Ascending aorta (tissue), 2 donors: ENCODE measurements at places on chromosomes 13 and 19.
A peak's percentile ranks its signal among the peaks of the same experiment; 100 is the strongest.

GRCh38 chr19:48686088-48686487 lies 9.7 kb upstream of the FUT2 start:
- no peak for DNase-seq
- no peaks in the 10 kb centered on the region for H3K4me1 ChIP-seq
- H3K36me3 ChIP-seq: no peaks in the 10 kb centered on the region
- no peak overlapping the region for H3K27ac ChIP-seq
- H3K4me3 ChIP-seq: no peak overlapping the region

DNA sequence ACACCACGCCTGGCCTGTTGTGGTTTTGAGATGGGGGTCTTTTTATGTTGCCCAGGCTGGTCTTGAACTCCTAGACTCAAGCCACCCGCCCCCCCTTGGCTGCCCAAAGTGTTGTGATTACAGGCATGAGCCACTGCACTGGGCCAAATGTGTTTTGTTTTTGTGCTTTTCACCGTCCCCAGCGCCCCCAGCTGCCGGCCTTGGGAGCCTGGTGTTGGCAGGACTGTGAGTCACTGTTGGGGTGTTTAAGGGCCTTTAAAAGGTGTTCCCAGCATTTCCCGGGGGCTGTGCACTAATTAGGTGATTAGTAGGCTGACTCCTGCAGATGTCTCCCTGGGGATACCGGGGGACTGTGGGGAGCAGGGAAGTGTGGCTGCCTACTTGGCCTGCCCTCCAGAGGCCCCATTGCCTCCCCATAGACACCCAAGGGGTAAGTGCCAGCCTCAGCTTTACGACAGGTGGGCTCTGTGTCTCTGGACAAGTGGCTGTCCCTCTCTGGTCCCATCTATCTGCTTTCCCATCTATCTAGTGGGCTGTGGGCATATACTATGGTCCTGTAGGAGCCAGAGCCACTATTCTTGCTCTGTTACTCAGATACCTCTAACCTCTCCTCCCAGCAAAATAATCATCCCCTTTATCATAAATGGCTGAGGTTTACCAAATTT lies 11.8 kb upstream of the TLE5 start:
- no peak for DNase-seq
- H3K4me1 ChIP-seq: no peaks in the 10 kb centered on the region
- H3K4me3 ChIP-seq: no peak overlapping the region
- H3K27ac ChIP-seq: no peak overlapping the region
- no peaks in the 10 kb centered on the region for H3K27me3 ChIP-seq
- no peaks in the 10 kb centered on the region for H3K36me3 ChIP-seq

DNA sequence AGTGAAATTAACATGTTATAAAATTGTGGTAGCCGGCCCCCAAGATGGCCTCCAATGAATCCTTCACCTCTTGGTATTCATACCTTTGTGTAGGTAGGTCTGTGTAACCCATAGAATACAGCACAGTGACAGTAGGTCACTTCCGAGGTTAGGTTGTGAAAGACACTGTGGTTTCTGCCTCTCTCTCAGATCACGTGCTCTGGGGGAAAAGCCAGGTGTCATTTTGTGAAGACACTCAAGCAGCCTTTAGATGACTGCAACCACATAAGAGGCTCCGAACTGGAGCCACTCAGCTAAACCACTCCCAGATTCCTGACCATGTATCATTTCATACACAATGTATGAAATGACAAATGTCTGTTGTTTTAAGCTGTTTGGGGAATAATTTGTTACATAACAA lies 9.8 kb upstream of the USPL1 start:
- no peaks in the 10 kb centered on the region for H3K27me3 ChIP-seq
- H3K4me3 ChIP-seq: no peak overlapping the region
- no peak for DNase-seq
- H3K36me3 ChIP-seq: no peaks in the 10 kb centered on the region

DNA sequence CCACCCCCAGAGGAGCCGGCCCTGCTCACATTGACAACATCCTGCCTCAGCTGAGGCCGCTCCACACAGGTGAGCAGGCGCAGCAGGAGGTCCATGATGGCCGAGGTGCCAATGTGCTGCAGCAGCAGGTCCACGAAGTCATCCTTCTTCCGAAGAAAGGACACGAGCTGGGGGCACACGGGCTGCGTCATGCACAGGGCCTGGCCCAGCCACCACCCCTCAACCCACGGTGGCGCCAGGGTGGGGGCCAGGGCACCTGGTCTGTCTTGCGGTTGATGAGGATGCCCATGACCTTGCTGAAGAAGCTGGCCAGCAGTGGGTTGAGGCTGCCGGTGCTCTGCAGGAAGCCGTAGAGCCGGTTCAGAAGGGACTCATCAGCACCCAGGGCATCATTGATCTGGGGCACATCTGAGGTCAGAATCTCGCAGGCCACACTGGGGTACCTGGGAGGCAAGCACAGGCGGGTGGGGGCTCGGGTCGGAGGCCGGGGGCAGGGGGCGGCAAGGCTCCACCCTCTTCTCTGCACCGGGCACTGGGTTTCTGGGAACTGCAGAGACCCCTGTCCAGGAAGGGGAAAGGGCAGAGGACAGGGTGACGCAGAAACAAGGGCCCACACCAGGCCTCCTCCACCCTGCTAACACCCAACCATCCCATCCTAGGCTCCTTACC lies 13.4 kb downstream of the PPP6R1 start:
- H3K36me3 ChIP-seq: peaks cover 58% of the 10 kb centered on the region
- H3K4me3 ChIP-seq: no peak overlapping the region
- no peak overlapping the region for H3K27ac ChIP-seq
- no peaks in the 10 kb centered on the region for H3K27me3 ChIP-seq

- no peaks in the 10 kb centered on the region for H3K27me3 ChIP-seq
- H3K4me1 ChIP-seq: no peaks in the 10 kb centered on the region
- DNase-seq: no peak
- H3K27ac ChIP-seq: no peak overlapping the region
Observed at GRCh38 chr13:99056381-99057014, 78.6 kb upstream of the DOCK9 start.

DNA sequence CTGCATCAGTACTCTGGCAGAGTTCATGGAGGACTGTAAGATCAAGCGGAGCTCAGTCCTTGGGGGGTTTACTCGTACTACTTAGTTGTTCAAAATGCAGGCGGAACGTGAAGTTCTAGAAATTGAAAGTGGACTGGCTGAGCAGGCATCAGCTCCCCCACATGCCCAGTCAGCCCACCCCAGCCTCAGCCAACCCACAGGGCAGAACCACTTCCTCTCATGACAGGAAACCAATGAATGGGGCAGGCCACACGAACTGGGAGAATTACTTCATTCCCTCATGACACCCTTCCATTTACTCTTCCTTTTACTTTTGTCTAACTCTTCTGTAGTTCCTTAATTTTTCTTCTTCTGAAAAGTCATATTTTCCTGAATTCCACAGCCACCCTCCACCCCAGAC lies 71.9 kb downstream of the FLT1 start:
- DNase-seq: peak; percentile 69
- H3K4me1 ChIP-seq: no peaks in the 10 kb centered on the region
- H3K27ac ChIP-seq: no peak overlapping the region
- no peak overlapping the region for H3K4me3 ChIP-seq

- no peaks in the 10 kb centered on the region for H3K4me1 ChIP-seq
- no peak for DNase-seq
- H3K4me3 ChIP-seq: no peak overlapping the region
Observed at GRCh38 chr19:6793411-6793810, 20.9 kb downstream of the VAV1 start.

DNA sequence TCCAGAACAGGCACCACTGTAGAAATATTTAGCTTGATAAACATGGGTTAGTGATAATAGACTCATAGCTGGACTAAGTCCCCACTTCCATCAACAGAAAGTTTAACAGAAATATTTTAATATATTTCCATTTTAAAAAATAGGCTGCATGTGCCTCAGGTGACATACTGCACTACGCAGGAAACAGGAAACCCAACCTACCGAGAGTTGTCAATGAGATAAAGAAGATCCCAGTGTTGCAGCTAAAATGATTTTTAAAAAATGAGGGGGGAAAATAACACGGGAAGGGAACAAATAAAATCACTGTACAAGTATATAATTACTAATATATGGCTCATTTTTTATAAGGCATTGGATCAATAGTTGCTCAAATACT lies 154.8 kb downstream of the TBC1D4 start:
- no peaks in the 10 kb centered on the region for H3K36me3 ChIP-seq
- H3K4me1 ChIP-seq: no peaks in the 10 kb centered on the region
- H3K27ac ChIP-seq: no peak overlapping the region
- no peak for DNase-seq

GRCh38 chr19:23366437-23366836 lies 28.8 kb downstream of the ZNF91 start:
- H3K36me3 ChIP-seq: peaks cover 50% of the 10 kb centered on the region
- H3K27ac ChIP-seq: no peak overlapping the region
- no peak for DNase-seq

GRCh38 chr13:95284436-95284835 lies 16.8 kb downstream of the ABCC4 start:
- no peak overlapping the region for H3K27ac ChIP-seq
- no peaks in the 10 kb centered on the region for H3K36me3 ChIP-seq
- no peaks in the 10 kb centered on the region for H3K27me3 ChIP-seq
- peaks cover 3% of the 10 kb centered on the region for H3K4me1 ChIP-seq

DNA sequence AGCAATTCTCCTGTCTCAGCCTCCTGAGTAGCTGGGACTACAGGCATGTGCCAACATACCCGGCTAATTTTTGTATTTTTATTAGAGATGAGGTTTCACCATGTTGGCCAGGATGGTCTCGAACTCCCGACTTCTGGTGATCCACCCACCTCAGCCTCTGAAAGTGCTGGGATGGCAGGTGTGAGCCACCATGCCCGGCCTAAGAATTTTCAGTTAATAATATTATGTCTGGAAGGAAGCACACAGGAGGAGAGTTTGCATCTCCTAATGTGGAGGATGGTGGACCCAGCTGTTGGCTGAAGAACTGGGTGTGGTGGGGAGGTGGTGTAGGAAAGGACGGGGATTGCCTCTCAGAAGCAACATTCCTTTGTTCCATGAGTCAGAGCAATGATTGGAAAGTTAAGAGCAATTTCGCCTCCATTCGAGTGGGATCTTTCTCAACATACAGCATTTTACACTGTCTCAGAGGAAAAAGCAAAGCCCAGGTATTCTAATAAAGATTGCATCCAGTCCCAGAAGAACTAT lies 11.9 kb downstream of the PDCD2L start:
- no peaks in the 10 kb centered on the region for H3K27me3 ChIP-seq
- no peaks in the 10 kb centered on the region for H3K4me1 ChIP-seq
- H3K4me3 ChIP-seq: no peak overlapping the region
- H3K36me3 ChIP-seq: peaks cover 40% of the 10 kb centered on the region
- DNase-seq: no peak

- no peak for DNase-seq
- no peak overlapping the region for H3K27ac ChIP-seq
- no peak overlapping the region for H3K4me3 ChIP-seq
- H3K36me3 ChIP-seq: no peaks in the 10 kb centered on the region
- no peaks in the 10 kb centered on the region for H3K4me1 ChIP-seq
- no peaks in the 10 kb centered on the region for H3K27me3 ChIP-seq
Observed at GRCh38 chr13:29664591-29664990, 69.1 kb upstream of the SLC7A1 start.

DNA sequence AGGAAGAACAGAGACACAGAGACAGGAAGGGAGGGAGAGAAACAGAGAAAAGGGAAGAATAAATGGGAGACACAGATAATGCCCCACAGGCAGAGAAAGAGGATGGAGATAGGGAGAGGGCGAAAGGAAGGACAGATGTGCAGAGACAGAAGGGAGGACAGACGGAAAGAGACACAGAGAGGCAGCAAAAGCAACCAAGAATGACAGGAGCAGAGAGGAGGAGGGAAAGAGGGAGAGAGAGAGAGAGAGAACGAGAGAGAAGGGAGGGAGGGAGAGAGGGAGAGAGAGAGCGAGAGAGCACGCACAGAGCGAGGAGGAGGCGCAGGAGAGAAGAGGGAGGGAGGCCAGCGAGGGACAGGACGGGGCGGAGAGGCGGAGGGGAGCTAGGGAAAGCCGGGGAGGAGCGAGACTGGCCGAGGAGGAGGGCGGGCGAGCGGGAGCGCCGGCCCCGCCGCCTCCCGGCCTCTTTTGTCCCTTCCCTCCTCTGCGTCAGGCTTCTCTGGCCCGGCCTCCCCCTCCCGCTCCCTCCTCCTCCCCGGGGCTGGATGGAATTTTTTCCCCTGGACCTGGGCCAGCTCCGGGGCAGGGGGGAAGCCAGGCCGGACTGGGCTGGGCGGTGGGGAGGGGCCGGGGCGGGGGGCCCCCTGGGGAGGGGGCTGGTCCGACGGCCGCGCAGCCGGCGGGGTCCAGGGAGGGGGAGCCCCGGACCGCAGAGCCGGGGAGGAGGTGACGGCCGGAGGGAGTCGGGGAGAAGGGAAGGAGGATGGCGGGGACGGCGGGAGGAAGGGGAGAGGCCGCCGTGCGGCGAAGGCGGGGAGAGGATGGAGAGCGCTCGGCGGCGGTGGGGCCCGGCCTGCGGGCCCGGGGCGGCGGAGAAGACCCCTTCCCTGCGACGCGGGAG lies 4.2 kb upstream of the SPACA6 start:
- peak overlapping the region; percentile 97 for H3K27ac ChIP-seq
- H3K36me3 ChIP-seq: no peaks in the 10 kb centered on the region
- peak; percentile 94 for DNase-seq
- peaks cover 12% of the 10 kb centered on the region for H3K4me1 ChIP-seq
- H3K27me3 ChIP-seq: no peaks in the 10 kb centered on the region

DNA sequence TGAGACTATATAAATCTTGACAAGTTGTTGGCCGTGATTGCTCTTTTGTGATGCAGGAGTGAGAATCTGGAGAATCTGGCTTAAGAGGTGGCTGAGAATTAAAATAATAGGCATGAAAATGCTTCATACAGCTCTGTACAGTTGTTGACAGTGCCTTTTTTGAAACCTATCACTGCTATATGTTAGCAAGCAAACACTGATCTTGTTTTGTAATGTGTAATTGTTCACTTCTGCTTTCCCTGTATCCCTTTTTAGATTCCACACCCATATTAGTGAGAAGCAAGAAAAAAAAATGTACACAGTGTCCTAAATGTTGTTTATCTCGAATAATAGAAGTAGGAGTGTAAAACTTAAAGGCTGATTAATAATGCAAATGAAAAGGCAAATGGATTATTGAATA lies 31.1 kb downstream of the ITM2B start:
- H3K36me3 ChIP-seq: peaks cover 46% of the 10 kb centered on the region
- no peak for DNase-seq
- H3K27ac ChIP-seq: no peak overlapping the region
- no peaks in the 10 kb centered on the region for H3K4me1 ChIP-seq

DNA sequence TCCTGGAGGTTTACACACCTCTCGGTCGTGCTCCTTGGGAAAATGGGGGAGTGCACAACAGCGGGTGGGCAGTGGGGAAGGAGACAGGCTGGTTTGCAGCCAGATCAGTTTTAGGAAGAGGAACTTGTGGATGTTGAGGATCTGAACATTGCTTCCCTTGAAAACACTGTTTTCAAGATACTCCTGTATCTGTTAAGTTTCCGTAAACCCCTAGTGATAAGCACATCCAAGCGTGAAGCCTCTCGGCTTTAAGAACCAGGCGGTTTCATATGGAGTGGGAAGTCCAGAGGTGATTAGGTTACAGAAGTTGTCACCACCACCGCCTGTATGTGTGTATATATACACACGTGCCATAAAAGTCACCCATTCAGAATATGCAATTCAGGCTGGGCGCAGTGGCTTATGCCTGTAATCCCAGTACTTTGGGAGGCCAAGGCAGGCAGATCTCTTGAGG lies 47.4 kb downstream of the SIPA1L3 start:
- no peaks in the 10 kb centered on the region for H3K27me3 ChIP-seq
- H3K4me3 ChIP-seq: no peak overlapping the region
- H3K4me1 ChIP-seq: no peaks in the 10 kb centered on the region
- no peaks in the 10 kb centered on the region for H3K36me3 ChIP-seq
- H3K27ac ChIP-seq: no peak overlapping the region

GRCh38 chr13:112561478-112561877 lies 26.5 kb downstream of the TUBGCP3 start:
- H3K4me3 ChIP-seq: no peak overlapping the region
- no peak for DNase-seq
- no peaks in the 10 kb centered on the region for H3K4me1 ChIP-seq
- H3K27me3 ChIP-seq: no peaks in the 10 kb centered on the region
- H3K36me3 ChIP-seq: peaks cover 22% of the 10 kb centered on the region
- H3K27ac ChIP-seq: no peak overlapping the region
